ENCODE measurements at places on chromosomes 7 and 10.

DNA sequence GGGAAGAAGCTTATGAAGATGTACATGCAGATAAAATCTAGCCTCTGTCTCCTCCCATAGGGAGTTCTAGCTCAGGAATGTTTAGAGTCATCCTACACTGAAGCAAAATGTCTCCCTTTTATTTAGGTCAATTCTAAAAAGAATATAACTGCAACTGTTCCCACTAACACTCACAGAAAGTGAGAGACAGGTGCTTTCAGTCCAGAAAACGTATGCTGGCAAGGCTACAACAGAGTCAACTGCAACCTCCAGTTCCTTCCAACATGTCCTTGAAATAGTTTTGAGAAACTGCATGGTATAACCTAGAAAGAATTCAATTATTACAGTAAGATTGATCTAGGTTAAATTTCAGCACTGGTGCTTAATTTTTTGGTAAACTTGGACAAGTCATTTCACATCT is 46.8 kb upstream of the KCND2 start:
- no peak for DNase-seq

DNA sequence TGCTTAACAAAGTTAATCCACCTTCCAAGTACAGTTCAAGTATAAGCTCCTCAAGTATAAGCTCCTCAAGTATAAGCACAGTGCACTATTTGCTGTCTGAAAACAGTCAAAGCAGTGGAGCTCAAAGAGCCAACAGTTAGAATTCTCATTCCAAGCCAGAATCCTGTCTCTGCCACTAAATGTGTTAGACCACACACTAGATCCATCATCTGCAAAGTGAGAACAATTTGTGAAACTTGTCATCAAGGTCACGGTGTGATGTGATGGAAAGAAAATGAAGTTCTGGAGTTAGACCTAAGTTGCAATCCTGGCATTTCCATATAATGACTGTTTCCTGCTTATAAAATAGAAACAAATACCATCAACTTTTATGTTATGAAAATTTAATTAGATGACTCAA is 602.5 kb downstream of the TNS3 start:
- DNase-seq: no peak

- DNase-seq: no peak
Observed at GRCh38 chr10:22631646-22632278, 82.6 kb downstream of the PIP4K2A start.

DNA sequence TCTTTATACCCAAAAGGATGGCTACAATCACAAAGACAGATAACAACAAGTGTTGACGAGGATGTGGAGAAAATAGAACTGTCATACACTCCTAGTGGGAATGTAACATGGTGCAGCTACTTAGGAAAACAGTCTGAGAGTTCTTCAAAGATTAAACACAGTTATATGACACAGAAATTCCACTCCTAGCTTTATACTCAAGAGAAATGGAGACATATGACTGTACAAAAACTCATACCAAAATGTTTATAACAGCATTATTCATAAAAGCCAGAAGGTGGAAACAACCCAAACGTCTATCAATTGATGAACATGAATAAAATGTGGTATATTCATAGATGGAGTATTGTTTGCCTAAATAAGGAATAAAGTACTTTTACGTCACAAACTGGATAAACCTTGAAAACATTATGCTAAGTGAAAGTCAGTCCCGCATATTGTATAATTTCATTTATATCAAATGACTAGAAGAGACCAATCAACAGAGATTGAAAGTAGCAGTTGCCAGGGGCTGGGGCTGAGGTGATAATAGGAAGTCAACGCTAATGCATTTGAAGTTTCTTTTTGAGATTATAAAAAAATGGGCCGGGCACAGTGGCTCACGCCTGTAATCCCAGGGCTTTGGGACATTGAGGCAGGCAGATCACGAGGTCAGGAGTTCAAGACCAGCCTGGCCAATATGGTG is 61.6 kb upstream of the SRPK2 start:
- DNase-seq: no peak

- DNase-seq: no peak
Observed at GRCh38 chr7:155979994-155980393, 167.7 kb upstream of the SHH start.

DNA sequence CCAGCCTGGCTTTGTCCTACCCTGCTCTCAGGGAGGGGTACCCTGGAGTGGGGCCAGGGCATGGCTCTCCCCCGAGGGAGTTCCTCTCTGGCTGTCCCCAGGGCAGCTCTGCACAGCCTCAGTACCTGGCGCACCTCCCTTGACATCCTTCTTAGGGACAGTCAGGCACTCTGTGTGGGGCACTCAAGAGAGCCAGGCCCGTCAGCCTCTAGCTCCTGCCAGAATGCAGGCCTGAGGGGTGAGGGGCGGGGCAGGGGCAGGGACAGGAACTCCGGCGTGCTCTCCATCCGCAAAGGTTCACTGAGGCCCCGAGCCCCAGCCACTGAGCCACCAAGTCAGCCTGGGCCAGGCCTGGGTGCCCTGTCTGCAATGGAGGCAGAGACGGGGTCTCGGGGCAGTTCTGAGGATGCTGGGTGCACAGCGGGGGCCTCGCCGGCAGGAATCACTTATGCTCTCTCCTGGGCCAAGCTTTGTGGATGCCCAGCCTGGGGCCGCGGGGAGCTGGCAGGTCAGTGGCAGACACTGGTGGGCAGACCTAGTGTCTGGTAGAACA is 10.1 kb downstream of the LIMK1 start:
- DNase-seq: no peak

DNA sequence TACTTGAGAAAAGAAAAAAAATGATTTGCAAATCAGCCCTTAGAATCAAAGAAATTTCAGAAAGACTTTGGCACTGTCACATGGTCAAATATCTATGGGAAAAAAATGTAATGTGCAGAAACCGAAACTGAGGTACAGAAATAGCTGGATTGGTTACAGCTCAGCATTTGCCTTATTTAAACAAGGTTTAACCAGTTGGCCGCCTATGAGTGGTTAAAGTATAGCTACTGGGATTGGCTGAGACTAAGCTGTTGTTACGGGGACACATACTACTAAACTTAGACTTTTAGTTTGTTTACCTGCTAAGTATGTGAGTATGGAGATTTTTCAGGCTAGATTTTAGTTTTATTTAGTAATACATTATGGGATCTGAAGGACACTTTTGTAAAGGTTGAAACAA is 38.6 kb downstream of the SFTPD start:
- no peak for DNase-seq

DNA sequence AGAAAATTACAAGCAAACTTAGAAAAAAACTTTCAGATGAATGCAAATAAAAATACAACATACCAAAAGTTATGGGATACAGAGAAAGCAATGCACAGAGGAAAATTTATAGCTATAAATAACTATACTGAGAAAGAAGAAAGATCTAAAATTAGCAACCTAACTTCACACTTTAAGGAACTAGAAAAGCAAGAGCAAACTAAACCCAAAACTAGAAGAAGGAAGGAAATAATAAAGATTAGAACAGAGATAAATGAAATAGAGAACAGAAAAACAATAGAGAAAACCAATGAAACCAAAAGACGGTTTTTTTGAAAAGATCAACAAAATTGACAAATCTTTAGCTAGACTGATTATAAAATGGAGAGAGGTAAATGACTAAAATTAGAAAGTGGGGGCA is 9.6 kb upstream of the STRA8 start:
- no peak for DNase-seq

DNA sequence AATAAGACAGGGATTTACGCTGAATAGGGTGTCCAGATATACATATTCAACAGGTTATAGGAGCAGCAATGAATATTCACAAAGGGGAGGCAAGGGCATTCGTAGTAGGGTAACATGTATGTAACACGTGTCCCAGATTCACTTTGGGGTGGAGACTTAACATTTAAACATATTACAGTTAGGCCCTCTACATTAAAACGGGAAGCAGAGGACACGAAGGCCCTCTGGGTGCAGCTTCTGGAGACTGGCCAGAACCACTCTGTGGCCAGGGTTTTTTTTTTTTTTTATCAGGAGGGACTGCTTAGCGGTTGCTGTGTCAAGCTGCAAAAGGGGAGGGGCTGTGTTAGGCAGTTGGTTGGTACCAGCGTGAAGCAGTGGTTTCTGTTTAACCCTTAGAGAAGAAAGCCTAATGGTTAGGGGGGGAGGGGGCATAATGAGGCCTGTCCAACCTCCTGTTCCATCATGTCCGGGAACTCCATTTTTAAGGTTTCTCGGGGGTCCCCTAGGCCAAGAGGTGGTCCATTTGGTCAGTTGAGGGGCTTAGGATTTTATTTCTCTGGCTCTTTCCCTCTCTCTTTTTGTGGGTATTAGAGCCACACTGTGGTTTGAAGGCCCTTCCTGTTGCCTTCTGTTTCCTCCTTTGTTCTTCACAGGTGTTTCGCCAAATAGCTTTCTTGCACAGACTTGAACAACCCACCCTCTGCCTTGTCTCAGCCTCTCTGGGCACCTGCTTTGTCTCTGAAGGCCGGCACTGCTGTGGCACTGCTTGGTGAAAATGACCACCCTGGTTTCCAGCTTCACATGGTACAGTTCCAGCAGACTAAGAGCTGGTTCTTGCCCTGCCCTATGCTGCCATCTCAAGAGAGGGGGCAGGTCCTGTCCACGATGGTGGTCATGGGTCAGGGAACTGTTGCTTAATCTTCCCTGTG is 26.4 kb downstream of the PRF1 start:
- DNase-seq: peak; percentile 19

DNA sequence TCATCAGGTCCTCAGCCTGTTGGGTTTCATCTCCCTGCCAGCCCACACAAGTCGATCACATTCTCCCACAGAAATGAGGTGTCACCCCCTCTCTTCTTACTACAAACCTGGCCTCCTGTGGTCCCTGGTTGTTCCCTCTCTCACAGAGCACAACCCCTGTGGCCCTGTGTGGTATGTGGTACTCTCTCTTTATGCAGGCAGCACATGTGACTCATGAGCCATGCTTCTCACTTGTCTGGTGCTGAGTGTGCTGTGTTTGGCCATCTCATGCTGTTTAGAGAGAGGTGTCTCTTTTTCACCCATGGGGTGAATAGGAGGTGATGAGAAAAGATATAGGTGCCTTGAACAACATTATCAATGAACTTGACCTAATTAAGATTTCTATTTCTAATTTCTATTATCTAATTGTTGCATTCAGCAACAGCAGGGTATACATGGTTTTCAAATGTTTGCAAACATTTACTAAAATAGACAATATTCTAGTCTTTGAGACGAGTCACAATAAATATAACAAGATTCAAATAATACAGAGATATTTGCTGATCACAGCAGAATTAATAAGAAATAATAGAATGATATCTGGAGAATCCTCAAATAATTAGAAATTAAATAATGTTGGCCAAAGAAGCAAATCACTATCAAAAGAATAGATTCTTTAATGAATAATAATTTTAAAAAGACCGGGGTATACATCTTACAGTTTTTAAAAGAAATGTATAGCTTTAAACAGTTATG is 633.8 kb upstream of the IGFBP3 start:
- no peak for DNase-seq

GRCh38 chr10:4046712-4047354 is 261.8 kb upstream of the KLF6 start:
- DNase-seq: no peak

DNA sequence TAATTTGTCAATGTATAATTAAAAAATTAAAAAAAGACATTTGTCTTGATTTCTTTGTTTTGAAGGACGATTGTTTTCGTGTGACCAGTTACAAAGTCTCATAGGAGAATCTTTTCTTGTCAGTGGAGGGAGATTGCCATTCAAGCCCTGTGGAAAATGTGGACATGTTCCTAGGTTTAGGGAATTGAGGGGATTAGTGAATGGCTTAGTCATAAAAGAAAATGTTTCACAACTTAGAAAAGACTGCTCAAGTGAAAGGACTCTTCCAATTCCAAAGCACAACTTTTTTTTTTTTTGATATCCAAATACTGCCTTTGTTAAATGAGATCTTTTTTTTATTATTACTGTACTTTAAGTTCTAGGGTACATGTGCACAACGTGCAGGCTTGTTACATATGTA is 140.7 kb upstream of the HABP2 start:
- no peak for DNase-seq

DNA sequence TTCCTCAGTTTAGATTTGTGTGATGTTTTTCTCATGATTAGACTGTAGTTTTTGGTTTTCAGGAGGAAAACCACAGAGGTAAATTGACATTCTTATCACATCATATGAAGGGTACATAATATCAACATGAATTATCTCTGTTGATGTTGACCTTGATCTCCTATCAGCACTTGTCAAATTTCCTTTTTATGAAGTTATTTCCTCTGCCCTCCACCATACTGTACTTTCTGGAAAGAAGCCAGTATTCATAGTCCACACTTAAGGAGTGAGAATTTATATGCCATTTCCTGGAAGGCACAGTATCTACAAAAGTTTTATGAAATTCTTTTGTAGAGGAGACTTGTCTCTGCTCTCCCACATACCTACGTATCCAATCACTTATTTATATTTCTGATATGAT is 807.2 kb upstream of the MBL2 start:
- DNase-seq: no peak

GRCh38 chr7:109635374-109635773 is 1065.7 kb downstream of the DNAJB9 start:
- no peak for DNase-seq

- DNase-seq: no peak
Observed at GRCh38 chr10:6621536-6621935, 41.5 kb upstream of the PRKCQ start.

DNA sequence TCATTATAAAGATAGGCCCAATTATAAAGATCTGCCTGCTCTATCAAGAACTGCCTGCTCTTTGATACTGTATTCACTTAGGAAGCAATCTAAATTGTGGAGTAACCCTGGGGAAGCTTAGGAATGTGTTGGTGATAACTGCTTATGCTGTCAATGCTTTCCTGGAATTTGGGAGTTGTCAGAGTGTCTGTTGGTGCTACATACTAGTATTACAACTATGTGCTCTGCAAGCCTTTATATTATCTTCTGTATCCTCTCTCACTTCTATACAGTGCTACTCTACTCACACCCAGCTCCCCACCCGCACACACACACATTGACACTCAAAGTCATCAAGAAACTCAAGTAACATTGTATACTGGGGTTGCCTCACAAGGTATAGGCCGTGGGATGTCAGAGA is 6.1 kb downstream of the ZNF277 start:
- DNase-seq: no peak

DNA sequence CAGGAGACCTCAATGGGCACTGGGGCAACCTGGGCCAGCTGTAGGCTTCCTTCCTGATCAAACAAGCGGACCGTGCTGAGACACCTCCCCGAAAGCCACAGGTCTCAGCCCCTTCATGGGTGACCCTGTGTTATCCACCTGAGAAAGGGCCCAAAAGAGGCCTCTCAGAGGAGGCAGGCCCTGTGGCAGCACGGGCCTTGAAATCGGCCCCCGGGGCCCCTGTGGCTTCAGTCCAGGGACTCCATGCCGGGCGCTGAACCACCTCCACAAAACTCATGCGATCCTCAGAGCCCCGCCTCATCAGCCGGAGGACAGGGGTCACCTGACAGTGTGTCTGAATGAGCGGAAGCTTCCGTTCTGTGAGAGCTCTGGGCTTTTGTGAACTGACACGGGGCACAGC is 307.1 kb downstream of the PAXIP1 start:
- no peak for DNase-seq

DNA sequence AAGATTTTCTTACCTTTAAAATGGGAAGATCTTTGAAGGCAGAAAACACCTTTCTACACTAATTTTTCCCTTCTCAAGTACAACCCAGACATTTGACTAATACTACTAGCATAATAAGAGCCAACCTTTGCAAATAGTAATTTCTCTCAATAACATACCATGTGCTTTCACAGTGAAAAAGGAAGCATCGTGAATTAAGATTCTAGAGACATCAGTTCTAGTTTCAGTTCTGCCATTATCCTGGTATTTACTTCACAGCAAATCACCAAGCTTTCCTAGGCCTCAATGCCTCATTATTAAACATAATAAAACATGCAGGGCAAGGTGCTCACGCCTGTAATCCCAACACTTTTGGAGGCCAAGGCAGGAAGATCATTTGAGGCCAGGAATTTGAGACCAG is 24.9 kb downstream of the GSAP start:
- DNase-seq: no peak

- DNase-seq: no peak
Observed at GRCh38 chr7:99086532-99086931, 57.4 kb downstream of the SMURF1 start.
